Bone marrow (tissue), 2 donors: ENCODE measurements at places on chromosomes 13 and 19.

DNA sequence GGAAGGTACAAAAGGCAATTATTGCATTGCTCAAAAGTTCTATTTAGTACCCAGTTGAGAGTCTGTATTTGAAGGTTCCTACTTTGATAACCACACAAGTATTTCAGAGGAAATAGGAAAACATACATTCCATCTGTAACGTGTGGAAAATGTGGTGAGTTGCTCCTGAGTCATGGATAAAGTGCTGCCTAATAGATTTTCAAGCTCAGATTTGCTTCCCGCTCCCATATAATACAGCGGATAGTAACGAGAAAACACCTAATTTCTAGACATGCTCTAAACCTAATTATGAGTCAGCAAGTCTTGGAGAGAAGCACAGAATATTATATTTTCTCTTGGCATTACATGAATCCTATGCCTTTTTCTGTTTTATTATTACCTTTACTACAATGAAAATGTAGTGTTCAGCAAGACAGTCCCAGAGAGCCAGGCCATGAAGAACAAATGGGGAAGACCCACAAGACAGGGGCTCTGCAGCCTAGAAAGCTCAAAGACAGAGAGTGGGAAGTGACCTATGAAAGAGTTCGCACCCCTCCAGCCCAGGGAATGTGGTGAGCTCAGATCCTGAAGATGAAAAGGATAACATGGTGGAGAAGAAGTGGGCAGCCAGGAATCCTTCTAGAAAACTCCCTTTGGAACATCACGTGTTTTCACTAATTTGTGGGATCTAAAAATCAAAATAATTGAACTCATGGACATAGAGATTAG, 116.1 kb downstream of the STARD13 start:
- DNase-seq: no peak

DNA sequence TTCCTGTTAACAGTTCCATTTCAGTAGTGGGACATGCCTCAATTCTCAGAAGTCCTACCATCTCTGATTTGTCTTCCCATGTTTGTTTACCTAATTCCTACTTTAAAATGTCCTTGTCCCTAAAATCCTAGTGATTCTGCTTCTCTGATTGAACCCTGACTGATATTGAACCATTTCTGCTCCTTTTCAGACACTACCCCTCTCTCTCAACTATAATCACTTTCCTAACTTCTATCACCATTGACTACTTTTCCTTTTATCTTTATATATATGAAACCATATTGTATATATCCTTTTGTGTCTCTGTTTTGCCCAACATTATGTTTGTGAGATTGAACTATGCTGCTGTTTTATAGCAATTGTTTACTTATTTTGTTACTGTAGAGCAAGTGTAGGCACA, 15.6 kb upstream of the ZNF227 start:
- DNase-seq: no peak

GRCh38 chr13:109212650-109213049, 573.7 kb downstream of the IRS2 start:
- no peak for DNase-seq

DNA sequence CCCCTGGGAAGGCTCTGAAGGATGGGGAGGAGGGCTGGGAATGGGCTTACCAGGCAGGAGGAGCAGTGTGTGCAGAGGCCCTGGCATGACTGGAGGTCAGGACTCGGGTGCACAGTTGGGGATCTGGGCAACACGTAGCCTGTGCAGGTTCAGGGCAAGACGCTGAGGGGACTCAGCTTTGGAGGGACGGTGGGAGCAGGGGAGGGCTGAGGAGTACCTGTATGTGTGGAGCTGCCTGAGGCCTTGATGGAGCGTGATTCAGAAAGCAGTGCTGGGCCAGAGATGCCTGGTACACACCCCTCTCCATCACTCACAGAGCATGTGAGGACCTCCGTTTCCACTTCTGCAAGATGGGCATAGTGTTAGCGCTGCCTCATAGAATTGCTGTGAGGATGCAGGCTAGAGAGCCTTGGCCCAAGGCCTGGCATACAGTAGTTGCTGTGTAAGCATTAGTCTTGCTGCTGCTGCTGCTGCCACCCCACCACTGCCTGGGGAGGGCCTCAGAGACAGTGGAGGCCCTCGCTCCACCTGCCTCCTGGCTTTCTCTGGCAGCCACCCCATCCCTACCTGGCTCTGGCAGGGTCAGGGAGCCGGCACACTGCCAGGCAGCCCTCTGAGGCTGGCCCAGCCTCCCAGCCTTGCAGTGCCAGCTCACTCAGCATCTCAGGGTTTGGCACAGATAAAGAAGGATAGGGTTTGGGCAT, 2.4 kb downstream of the PAK4 start:
- DNase-seq: no peak

DNA sequence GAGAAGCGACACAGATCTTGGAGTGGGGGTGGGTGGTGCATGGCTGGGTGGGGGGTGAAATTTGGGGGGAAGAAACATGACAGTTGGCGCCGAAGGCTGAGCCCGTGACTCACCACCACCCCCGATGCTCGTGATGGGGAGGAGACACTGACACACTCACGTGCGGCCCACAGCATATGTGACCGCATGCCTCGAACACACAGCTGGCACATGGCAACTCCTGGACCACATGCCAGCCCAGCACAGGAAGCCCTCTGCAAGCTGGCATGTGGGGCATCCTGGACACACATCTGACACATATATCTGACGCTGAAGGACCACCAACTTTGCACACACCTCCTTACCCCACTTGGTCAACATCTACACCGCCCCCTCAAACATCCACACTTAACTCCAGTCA, 1.2 kb upstream of the GRIK5 start:
- no peak for DNase-seq

- DNase-seq: no peak
Observed at GRCh38 chr19:43504426-43505185, at the start of gene PHLDB3. Gene PHLDB3, minus strand, starts transcription at chr19:43504746. Its CDS starts 628 bp downstream, at chr19:43504118.

GRCh38 chr19:43664018-43664417, 6.0 kb downstream of the PLAUR start:
- DNase-seq: peak; percentile 84
